ENCODE measurements at places on chromosomes 12 and 14.

- no peaks in the 10 kb centered on the region for H3K4me1 ChIP-seq
- no peak overlapping the region for H3K4me3 ChIP-seq
- peaks cover 31% of the 10 kb centered on the region for H3K27me3 ChIP-seq
- H3K36me3 ChIP-seq = no peaks in the 10 kb centered on the region
- H3K27ac ChIP-seq = no peak overlapping the region
These were observed 20.3 kb downstream of the OTX2 start for GRCh38 chr14:56789955-56790354.

- no peaks in the 10 kb centered on the region for H3K27me3 ChIP-seq
- no peaks in the 10 kb centered on the region for H3K36me3 ChIP-seq
- H3K4me1 ChIP-seq = peaks cover 37% of the 10 kb centered on the region
- DNase-seq = no peak
These were observed 4.5 kb upstream of the HDAC7 start for GRCh38 chr12:47824198-47824597.

DNA sequence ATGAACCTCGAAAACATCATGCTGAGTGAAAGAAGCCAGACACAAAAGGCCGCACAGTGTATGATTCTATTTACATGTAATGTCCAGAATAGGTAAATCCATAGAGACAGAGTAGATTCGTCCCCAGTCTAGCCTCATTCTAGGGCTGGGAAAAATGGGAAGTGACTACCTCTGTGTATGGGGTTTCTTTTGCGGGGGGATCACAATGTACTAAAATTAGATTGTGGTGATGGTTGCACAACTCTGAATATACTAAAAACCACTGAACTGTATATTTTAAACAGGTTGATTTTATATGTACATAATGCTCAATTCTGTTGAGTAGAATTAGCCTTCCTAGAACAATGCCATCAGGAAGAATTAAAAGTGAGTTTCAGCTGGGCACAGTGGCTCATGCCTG is 6.3 kb upstream of the RILPL2 start:
- no peak for DNase-seq
- no peaks in the 10 kb centered on the region for H3K36me3 ChIP-seq
- no peaks in the 10 kb centered on the region for H3K27me3 ChIP-seq
- H3K4me1 ChIP-seq = peaks cover 5% of the 10 kb centered on the region
- no peak overlapping the region for H3K4me3 ChIP-seq

DNA sequence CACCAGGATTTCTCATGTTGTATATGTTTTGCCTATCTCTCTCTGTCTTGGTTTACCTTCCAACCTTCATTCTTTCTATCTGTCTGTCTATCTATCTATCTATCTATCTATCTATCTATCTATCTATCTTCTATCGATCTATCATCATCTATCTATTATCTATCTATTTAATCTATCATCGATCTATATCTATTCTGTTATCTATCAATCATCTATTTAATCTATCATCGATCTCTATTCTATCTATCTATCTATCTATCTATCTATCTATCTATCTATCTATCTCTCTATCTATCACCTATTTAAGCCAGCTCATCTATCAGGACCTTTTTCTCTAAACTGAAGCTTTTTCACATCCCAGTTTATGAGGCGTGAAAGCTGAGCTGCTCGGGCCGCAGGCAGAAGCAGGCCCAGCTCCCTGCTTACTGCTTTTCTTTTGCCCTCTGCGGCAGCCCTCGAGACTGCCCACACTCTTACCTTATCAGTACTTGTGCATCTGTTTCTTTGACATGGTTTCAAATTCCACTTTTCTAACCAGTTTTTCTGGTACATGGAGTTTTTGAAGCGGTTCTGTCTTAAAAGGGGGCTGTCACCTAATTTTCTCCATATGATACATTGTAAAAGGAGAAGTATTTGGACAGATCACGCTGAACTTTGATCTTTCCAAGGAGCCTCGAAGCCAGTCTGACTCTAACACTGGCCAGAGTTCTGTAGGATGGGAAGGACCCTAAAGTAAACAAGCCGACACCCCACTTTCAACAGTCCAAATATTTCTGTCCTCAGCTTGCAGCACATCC is 44.4 kb upstream of the GSG1 start:
- no peak for DNase-seq
- no peaks in the 10 kb centered on the region for H3K4me1 ChIP-seq
- H3K27ac ChIP-seq = no peak overlapping the region
- H3K4me3 ChIP-seq = no peak overlapping the region

DNA sequence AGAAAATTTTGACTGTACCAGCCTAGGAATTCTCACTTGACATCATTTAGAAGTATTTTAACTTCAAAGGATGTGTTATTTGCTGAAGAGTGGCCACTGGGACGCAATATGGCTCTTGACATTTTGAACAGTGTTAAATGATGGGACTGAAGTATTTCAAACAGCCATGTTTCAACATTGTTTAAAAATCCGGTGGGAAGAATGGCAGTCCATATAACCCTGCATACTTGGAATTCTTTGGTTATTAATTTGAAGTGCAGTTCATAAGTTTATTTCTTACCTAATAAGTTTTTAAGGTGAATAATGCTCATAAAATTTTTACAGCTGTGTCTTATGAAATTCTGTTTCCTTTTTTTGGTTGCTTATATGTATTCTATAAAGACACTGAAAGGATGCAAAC is 8.3 kb downstream of the TMTC2 start:
- H3K36me3 ChIP-seq = no peaks in the 10 kb centered on the region
- H3K4me1 ChIP-seq = no peaks in the 10 kb centered on the region
- no peak overlapping the region for H3K27ac ChIP-seq
- H3K4me3 ChIP-seq = no peak overlapping the region

GRCh38 chr12:25972783-25973182 is 14.3 kb downstream of the RASSF8 start:
- H3K4me3 ChIP-seq = no peak overlapping the region
- no peak for DNase-seq
- H3K27ac ChIP-seq = no peak overlapping the region
- no peaks in the 10 kb centered on the region for H3K36me3 ChIP-seq
- H3K27me3 ChIP-seq = no peaks in the 10 kb centered on the region

DNA sequence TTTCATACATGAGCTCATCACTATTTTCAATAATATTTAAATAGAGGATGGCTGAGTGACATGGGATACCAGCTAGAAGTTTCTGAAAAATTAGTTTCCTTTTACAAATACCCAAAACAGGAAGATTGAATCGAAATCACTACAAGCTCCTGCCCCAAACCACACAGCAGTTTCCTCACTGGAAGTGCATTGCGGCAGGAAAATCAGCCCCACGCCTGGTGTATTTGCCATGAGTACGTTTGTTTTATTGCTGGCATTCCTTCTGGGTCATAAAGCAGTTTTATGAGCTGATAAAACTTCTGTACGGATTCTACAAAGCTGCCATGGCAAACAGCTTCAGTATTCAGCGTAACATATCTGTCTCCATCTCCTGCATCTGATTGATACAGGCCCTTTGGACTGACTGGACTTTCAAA is 23.7 kb downstream of the CDC42BPB start:
- H3K27ac ChIP-seq = no peak overlapping the region
- H3K4me3 ChIP-seq = no peak overlapping the region
- H3K36me3 ChIP-seq = no peaks in the 10 kb centered on the region

DNA sequence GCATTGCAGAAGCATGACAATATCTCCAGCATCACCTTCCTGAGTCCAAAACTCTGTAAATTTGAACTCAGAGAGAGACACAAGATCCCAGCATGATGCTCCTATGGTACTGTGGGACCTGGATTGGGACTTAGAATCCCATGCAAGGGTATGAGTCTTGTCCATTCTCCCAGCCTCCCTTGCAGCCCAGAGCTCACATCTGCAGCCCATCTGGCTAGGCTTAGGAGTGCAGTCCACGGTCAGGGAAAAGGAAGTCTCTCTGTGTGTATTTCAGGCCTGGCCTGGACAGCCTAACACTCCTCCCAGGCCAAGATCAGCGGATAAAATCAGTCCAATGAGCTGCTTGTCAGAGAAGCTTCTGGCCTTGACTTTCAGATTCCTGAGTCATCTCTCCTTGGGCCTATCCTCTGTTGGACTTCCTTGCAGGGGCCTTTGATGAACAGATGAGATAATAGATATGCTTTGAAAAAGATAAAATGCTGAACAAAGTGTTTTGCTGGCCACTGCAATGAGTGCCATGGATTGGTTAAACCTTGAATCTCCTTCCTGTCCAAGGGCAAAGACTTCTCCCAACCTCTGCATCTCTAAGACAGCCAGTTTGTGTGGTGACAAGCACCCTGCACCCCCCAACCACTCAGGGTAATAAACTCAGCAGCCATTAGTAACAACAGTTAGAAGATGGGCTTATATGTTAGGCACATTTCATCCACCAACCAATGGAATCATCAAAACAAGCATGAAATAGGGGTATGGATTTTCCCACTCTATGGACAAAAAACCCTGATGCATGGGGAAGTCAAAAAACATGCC is 412.8 kb upstream of the TBX3 start:
- H3K4me1 ChIP-seq = no peaks in the 10 kb centered on the region
- peak; percentile 16 for DNase-seq
- no peaks in the 10 kb centered on the region for H3K27me3 ChIP-seq
- no peaks in the 10 kb centered on the region for H3K36me3 ChIP-seq
- H3K4me3 ChIP-seq = no peak overlapping the region
- no peak overlapping the region for H3K27ac ChIP-seq

GRCh38 chr14:38079886-38080285 is 127.8 kb upstream of the SSTR1 start:
- H3K36me3 ChIP-seq = no peaks in the 10 kb centered on the region
- H3K4me1 ChIP-seq = no peaks in the 10 kb centered on the region
- no peak overlapping the region for H3K27ac ChIP-seq
- H3K27me3 ChIP-seq = no peaks in the 10 kb centered on the region
